Mononuclear cell (primary cell): ENCODE measurements at places on chromosomes 4 and X. TPM values are rescaled to one million over a fixed set of nuclear protein-coding genes. Genes with fewer than 3 reads are reported as not detected.

IL1RAPL1 gene
- total RNA-seq: under 0.01 TPM

CDX4 gene
- total RNA-seq: not detected

ZFP42 gene
- not detected for total RNA-seq

SMIM31 gene
- not detected for total RNA-seq

ZGRF1 gene
- 10.0 TPM for total RNA-seq

ZCCHC13 gene
- not detected for total RNA-seq

VCX3A gene
- not detected for total RNA-seq

TAF9B gene
- 15.5 TPM for total RNA-seq

MAGEA11 gene
- total RNA-seq: not detected

MAGEA10 gene
- not detected for total RNA-seq

GUCY1B1 gene
- total RNA-seq: 12.5 TPM

AKAP4 gene
- total RNA-seq: not detected

MAGEC2 gene
- not detected for total RNA-seq

PCDH11X gene
- total RNA-seq: not detected

FABP2 gene
- total RNA-seq: not detected

TMPRSS11B gene
- not detected for total RNA-seq

POU4F2 gene
- not detected for total RNA-seq

DIPK2B gene
- total RNA-seq: not detected

CPZ gene
- not detected for total RNA-seq

GYG2 gene
- not detected for total RNA-seq

SNCA gene
- 15.1 TPM for total RNA-seq

CSAG2 gene
- not detected for total RNA-seq

MID1 gene
- under 0.01 TPM for total RNA-seq

ASB9 gene
- total RNA-seq: 1.3 TPM

SASH3 gene
- total RNA-seq: 132 TPM

CCDC110 gene
- total RNA-seq: not detected

CLIC2 gene
- total RNA-seq: 2.6 TPM

DACH2 gene
- total RNA-seq: under 0.01 TPM

SMR3B gene
- not detected for total RNA-seq

TREX2 gene
- total RNA-seq: 1.2 TPM

RENBP gene
- 11.1 TPM for total RNA-seq

DCLK2 gene
- total RNA-seq: 0.31 TPM

PSAPL1 gene
- total RNA-seq: not detected

CXCL11 gene
- 0.10 TPM for total RNA-seq

MAGEA1 gene
- total RNA-seq: not detected

MAB21L2 gene
- total RNA-seq: not detected

ERCC6L gene
- total RNA-seq: 1.6 TPM

TACR3 gene
- not detected for total RNA-seq

ADH1C gene
- not detected for total RNA-seq

GLRA3 gene
- not detected for total RNA-seq

SSX2 gene
- total RNA-seq: not detected

ZFP92 gene
- total RNA-seq: 0.63 TPM

SSX4 gene
- not detected for total RNA-seq

KLB gene
- under 0.01 TPM for total RNA-seq

CNGA1 gene
- not detected for total RNA-seq

SRPX2 gene
- not detected for total RNA-seq

CT45A1 gene
- not detected for total RNA-seq

UGT2B17 gene
- 0.94 TPM for total RNA-seq

PF4V1 gene
- 17.6 TPM for total RNA-seq

BST1 gene
- total RNA-seq: 76.4 TPM

ODAM gene
- total RNA-seq: not detected

EMD gene
- 39.3 TPM for total RNA-seq

RIBC1 gene
- 1.0 TPM for total RNA-seq

TCEAL3 gene
- total RNA-seq: 2.4 TPM

ADGRG4 gene
- not detected for total RNA-seq

IL2 gene
- 1.3 TPM for total RNA-seq

PPEF1 gene
- 0.31 TPM for total RNA-seq

SH3TC1 gene
- 56.6 TPM for total RNA-seq
